ENCODE measurements at places on chromosomes 7 and 10. TPM values are rescaled to one million over a fixed set of nuclear protein-coding genes. Genes with fewer than 3 reads are reported as not detected.

DNA sequence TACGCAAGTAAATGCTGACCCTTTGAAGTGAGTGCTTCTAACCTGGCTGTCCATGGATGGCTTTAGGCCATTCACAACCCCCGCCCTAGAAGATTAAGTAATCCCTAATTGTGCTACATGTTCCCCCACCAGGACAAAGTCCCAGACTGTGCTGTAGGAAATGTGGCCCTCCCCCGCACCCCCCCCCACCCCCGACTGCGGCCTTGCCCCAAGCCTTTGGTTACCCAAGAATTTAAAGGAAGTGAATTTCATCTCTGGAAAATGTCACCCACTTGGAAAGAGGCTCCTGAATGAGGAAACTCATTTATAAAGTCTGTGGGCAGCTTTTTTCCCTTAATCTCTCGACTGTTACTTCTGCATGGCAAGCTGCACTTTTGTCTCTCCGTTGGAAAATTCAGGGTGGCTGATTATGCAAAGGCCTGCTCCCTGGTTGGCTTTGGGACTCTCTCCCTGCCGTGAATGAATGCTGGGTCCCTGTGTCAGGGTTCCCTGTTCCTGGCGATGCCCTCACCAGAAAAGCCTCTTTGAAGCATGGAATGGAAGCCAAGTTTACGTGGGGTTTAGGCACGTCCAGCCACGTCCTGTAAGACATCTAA lies 31.4 kb upstream of the AQP1 start:
- H3K36me3 ChIP-seq: peaks cover 3% of the 10 kb centered on the region
- H3K4me3 ChIP-seq: no peak overlapping the region
- peaks cover 6% of the 10 kb centered on the region for H3K4me1 ChIP-seq
- no peak overlapping the region for H3K27ac ChIP-seq

The MORN4 gene
- total RNA-seq: 9.4 TPM

The NUTM2E gene
- total RNA-seq: 0.08 TPM

DNA sequence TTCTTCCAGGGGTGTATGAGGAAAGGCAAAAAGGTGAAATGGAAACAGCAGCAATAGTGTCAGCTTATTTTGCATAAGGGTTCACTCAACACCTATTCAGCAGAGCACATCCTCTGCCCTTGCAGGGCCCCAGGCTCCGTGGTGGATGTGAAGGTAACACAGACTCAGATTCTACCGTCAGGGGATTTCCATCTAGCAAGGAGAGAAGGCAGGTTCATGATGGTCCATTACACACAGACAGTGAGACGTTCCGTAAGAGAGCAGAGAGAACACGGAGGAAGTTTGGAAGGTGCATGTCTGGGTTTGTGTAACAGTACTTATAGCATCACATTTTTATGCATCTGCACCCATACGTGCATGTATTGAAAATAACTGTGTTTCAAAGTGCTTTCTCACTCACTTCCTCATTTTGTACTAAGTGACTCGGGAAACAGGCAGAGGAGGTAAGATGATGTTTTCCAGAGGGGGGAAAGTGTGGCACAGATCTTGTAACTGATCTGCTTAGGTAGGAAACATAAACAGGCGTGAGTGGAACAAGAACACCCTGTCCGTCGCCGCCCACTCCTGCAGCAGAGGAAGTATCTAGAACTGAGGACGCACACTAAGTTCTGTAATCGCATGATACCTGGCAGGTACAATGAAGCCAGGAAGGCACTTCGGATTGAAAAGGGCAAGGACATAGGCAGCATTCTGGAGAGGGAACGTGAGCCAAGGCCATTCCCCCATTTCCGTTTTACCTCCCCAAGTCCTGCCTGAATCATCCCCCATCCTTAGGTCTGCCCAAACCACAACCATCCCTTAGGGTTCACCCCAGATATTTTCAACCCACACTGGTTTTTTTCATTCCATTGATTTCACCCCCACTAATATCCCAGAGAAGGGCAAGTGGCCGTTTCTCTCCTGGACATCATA lies 1.0 kb upstream of the ENO4 start:
- peak overlapping the region; percentile 47 for H3K27ac ChIP-seq
- no peaks in the 10 kb centered on the region for H3K36me3 ChIP-seq
- H3K4me3 ChIP-seq: peak overlapping the region; percentile 85
- H3K4me1 ChIP-seq: peaks cover 16% of the 10 kb centered on the region
- peaks cover 9% of the 10 kb centered on the region for H3K27me3 ChIP-seq

The CYP26A1 gene
- total RNA-seq: not detected

DNA sequence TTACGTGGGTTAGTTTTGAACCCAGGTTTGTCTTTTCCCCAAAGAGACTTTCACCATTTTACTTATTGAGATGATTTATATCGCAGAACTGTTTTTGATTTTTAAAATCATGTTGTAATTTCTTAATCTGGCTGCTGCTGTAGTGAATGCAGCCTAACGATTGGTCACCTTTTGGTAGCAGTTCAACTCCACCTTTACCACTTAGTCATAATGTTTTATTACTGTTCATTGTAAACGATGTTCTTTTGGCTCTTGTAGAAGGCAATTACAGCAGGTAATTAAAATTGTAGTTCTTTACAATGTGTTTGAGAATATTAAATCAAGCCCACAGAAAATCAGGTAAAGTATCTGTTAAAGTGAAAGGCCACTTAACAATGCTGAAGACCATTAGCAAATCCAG lies 531.1 kb downstream of the SDK1 start:
- no peak for DNase-seq
- H3K4me1 ChIP-seq: no peaks in the 10 kb centered on the region
- H3K36me3 ChIP-seq: no peaks in the 10 kb centered on the region
- no peak overlapping the region for H3K27ac ChIP-seq
- no peaks in the 10 kb centered on the region for H3K27me3 ChIP-seq
